ENCODE measurements at places on chromosomes 6 and 20.

- DNase-seq, result no peak
These were observed 16.9 kb downstream of the GPR31 start for GRCh38 chr6:167140589-167141474.

- no peak for DNase-seq
These were observed 154.8 kb downstream of the FOXC1 start for GRCh38 chr6:1764397-1764987.

- no peak for DNase-seq
These were observed 56.2 kb upstream of the TULP4 start for GRCh38 chr6:158255989-158256601.

DNA sequence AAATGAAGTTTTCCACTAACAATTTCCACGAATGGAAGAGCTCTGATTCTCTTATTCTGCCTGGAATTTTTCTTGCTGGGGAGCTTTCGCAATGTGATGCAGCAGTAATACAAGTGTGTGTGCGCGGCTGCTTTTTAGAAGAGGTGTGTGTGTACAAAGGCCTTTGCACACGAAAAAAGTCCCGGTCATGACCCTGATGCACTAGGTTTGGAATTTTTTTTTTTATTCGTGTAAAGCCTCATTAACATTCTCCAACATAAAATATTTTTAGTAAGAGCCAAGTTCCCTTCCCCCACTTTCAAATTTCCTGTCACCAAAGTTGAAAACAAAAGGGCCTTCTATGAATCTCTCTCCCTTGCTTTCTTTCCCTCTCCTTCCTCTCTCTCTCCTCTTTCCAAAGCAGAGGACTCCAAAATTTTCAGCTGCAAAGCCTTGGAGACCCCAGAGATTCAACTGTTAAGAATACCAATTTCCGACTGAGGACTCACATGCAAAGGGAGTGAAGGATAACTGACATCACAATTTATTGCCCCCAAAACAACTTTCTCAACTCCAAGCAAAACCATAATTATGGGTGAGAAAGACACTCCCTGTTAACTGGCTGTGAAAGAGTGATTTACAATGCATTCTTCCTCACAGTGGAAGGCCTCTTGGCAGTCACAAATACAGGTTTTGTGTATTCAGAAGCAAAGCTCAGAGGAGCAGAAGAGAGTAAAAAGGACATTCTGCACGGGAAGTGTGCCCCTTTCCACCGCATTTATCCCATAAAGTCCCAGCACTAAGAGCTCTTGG lies 421.2 kb upstream of the JARID2 start:
- no peak for DNase-seq

All from hypothalamus (tissue), 51 donors.